Liver (tissue), 10 donors: ENCODE measurements at places on chromosomes 5 and 9. TPM values are rescaled to one million over a fixed set of nuclear protein-coding genes. Genes with fewer than 3 reads are reported as not detected.

DNA sequence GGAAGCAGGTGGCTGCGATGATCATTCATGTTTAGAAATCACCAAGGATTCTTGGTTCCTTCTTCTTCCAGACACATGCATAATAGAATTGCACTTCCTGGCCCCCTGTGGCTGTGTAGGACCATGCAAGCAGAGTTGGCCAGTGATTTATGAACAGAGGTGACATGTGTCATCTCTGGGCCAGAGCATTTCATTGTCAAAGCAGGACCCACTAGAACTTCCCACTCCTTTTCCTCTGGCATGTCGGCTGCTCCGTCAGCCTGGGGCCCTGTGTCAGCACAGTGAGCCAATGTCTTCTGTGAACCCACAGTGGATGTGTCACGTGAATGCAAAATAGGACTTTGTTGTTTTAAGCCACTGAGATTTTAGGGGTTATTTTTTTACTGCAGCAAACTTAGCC lies 59.2 kb downstream of the HSD17B3 start:
- H3K4me1 ChIP-seq: no peaks in the 10 kb centered on the region
- no peaks in the 10 kb centered on the region for H3K36me3 ChIP-seq
- no peak overlapping the region for H3K4me3 ChIP-seq
- no peak for DNase-seq
- no peak overlapping the region for H3K27ac ChIP-seq

DNA sequence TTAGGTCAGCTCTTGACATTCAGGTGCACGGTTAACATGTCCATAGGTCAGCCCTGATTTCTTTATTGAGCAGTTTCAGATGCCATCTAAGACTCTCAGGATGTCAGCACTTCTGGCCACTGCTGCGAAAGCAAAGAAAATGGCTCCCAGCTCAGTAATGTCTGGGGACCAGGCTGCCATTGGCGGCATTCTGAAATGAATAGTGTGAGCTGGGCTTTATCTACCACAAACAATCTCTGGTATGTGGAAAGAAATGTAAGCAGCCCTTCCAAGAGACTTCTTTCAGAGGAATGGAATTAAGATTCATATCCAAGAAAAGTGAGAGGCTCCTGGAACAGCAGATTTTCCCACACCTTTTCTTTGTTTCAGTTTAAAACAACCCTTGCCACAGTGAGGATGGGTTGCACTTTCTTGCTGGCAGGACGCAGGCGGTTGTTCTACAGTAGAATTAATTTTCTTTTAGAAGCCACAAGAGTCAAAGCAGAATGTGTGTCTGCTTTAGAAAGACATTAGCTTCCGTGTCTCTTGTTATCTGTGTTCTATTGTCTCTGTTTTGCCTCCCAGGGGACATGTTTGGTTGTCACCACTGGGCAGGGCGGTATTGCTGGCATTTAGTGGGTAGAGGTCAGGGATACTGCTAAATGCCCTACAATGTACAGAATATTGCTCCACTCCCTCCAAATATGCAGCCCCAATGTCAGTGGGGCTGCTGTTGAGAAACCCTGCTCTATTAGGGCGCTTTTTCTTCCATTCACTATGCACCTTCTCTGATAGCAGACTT lies 149.9 kb upstream of the ANKH start:
- H3K4me1 ChIP-seq: no peaks in the 10 kb centered on the region
- H3K27ac ChIP-seq: no peak overlapping the region
- no peak overlapping the region for H3K4me3 ChIP-seq

SYK gene
- 5.3 TPM for total RNA-seq

- peaks cover 50% of the 10 kb centered on the region for H3K4me1 ChIP-seq
- no peaks in the 10 kb centered on the region for H3K36me3 ChIP-seq
- H3K27me3 ChIP-seq: no peaks in the 10 kb centered on the region
- DNase-seq: no peak
These were observed 2.2 kb downstream of the TNIP1 start for GRCh38 chr5:151078490-151079262.

DNA sequence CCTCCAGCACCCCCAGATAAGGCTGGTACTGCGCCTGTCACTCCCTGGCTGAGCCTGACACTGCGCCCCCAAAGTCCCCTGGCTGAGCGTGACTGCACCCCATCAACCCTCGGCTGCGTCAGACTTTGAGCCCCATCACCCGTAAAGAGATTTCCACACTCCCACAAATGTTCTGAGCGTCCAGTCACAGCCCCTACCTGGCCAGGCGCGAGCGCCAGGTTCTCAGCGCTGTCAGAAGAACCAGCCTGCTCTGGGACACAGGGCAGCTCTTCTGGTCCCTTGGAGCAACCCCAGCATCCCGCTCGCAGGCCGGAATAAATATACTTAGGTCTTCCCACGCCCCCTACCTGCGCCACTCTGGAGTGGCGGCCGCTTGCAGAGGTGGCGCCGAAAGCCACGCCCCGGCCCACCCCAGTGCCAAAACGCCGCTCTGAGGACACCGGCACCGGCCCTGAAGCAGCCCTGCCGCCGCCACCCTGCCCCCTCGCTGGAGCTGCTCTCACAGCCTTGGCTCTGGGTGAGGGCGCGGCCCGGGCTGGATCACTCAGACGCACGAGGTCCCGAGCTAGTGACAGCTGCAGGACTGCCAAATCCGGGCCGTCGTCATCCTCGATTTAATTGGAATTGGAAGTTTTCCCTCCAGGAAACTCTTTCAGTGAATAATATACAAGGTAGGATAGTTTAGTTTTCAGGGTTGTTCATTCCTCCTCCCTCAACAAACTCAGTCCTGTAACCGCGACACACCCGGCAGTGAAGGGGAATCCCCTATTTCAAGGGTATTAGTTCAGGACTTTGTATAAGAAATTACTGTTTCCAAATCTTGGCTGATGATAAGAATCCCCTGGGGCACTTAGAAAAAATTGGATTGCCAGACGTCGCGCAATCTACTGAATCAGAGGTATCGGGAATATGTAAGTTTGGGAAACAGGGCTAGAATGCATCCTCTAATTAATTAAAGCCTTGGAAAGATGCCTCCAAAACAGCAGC lies 1.2 kb upstream of the CEMIP2 start:
- peak overlapping the region; percentile 79 for H3K27ac ChIP-seq
- H3K27me3 ChIP-seq: no peaks in the 10 kb centered on the region
- no peaks in the 10 kb centered on the region for H3K36me3 ChIP-seq
- H3K4me3 ChIP-seq: peak overlapping the region; percentile 55

PIP5KL1 gene
- total RNA-seq: 1.5 TPM

SKP2 gene
- total RNA-seq: 25.4 TPM

GRCh38 chr9:135082536-135082935 lies 4.9 kb upstream of the OLFM1 start:
- no peaks in the 10 kb centered on the region for H3K36me3 ChIP-seq
- H3K4me3 ChIP-seq: no peak overlapping the region
- peaks cover 7% of the 10 kb centered on the region for H3K4me1 ChIP-seq
- no peak overlapping the region for H3K27ac ChIP-seq
- peaks cover 4% of the 10 kb centered on the region for H3K27me3 ChIP-seq

DNA sequence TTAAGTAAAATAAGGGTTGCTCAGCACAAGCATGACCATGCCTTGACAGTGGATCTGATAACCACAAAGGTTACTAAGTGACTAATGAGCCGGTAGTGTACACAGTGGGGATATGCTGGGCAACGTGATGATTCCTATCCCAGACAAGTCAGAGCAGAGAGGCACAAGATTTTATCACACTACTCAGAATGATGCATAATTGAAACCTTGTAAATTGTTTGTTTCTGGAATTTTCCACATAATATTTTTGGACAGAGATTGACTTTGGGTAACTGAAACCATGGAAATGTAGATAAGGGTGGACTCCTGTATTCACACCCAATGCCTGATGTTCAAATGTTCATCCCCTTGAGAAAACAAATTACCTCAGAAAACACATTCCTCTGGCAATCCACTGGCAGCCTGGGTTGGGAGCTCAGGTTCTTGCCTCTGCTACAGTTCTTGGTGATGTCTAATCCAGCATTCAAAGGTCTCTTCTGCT lies 16.2 kb upstream of the ERAP1 start:
- H3K4me3 ChIP-seq: no peak overlapping the region
- no peak for DNase-seq
- no peak overlapping the region for H3K27ac ChIP-seq

SGCD gene
- total RNA-seq: 1.4 TPM

PCDHGA8 gene
- 0.14 TPM for total RNA-seq

ZNF300 gene
- 0.59 TPM for total RNA-seq

- H3K4me3 ChIP-seq: no peak overlapping the region
- no peaks in the 10 kb centered on the region for H3K36me3 ChIP-seq
- H3K27ac ChIP-seq: no peak overlapping the region
- no peaks in the 10 kb centered on the region for H3K27me3 ChIP-seq
These were observed 37.6 kb upstream of the KCNMB1 start for GRCh38 chr5:170426786-170427185.

PCDHA1 gene
- total RNA-seq: not detected

GRCh38 chr9:136858844-136859757 lies 7.0 kb downstream of the MAMDC4 start:
- H3K27ac ChIP-seq: peak overlapping the region; percentile 76
- no peak overlapping the region for H3K4me3 ChIP-seq
- H3K4me1 ChIP-seq: peaks cover 26% of the 10 kb centered on the region
- no peaks in the 10 kb centered on the region for H3K27me3 ChIP-seq
- peaks cover 11% of the 10 kb centered on the region for H3K36me3 ChIP-seq

DNA sequence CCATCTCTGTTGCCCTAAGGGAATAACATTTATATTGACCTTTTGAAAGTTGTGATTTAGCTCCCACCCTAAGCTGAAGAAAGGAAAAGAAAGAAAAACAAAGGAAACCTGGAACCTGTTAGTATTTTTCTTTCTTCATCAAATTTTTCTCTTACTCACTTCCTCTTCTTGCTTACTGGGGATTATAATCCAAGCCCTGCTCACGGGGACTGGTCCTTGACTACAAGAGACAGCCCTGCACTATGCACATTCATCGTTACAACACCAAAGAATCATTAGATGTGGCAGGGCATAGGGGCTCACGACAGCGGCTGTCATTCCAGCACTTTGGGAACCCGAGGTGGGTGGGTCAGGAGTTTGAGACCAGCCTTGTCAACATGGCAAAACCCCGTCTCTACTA lies 37.8 kb upstream of the LPAR1 start:
- no peak for DNase-seq
- H3K27me3 ChIP-seq: no peaks in the 10 kb centered on the region
- H3K4me1 ChIP-seq: no peaks in the 10 kb centered on the region
- H3K4me3 ChIP-seq: no peak overlapping the region

GRCh38 chr5:19122923-19123322 lies 865.1 kb downstream of the CDH18 start:
- no peak overlapping the region for H3K4me3 ChIP-seq
- H3K27me3 ChIP-seq: no peaks in the 10 kb centered on the region
- no peak overlapping the region for H3K27ac ChIP-seq

- H3K27ac ChIP-seq: no peak overlapping the region
- H3K36me3 ChIP-seq: no peaks in the 10 kb centered on the region
- no peak overlapping the region for H3K4me3 ChIP-seq
- no peaks in the 10 kb centered on the region for H3K27me3 ChIP-seq
- H3K4me1 ChIP-seq: no peaks in the 10 kb centered on the region
- DNase-seq: no peak
These were observed 12.5 kb upstream of the SMIM23 start for GRCh38 chr5:171773106-171773505.

DNA sequence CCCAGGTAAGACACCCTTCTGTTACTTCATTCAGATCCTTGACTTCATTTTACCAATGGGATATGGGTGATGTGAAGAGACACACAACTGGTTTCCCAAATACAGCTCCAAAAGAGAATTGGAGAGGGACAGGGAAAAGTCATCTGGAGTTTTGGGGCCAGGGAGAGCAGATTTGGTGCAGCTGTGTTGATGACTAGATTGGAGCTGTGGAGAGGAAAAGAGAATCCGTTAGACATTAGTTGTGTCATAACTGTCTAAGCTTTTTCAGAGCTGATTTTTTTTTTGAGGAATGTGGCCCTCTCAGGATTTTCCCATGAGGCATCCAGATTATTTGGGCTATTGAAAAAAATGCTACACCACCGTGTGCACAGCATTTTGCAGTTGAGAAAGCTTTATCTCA lies 423.4 kb downstream of the DMAC1 start:
- DNase-seq: no peak
- no peak overlapping the region for H3K27ac ChIP-seq
- no peaks in the 10 kb centered on the region for H3K27me3 ChIP-seq
- H3K36me3 ChIP-seq: no peaks in the 10 kb centered on the region

IFNB1 gene
- not detected for total RNA-seq

GRCh38 chr5:96790961-96791504 lies 16.7 kb downstream of the ERAP1 start:
- no peaks in the 10 kb centered on the region for H3K27me3 ChIP-seq
- H3K36me3 ChIP-seq: peaks cover 71% of the 10 kb centered on the region
- no peaks in the 10 kb centered on the region for H3K4me1 ChIP-seq
- no peak overlapping the region for H3K27ac ChIP-seq
- no peak overlapping the region for H3K4me3 ChIP-seq

DNA sequence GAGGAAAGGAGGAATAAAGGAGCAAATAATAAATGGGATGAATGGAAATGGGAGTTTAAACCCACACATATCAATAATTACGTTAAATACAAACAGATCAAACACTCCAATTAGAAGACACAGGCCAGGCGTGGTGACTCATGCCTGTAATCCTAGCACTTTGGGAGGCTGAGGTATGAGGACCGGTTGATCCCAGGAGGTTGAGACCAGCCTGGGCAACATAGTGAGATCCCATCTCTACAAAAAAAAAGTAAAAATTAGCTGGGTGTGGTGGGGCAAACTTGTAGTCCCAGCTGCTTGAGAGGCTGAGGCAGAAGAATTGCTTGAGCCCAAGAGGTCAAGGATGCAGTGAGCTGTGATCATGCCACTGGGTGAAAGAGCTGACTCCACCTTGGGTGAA lies 3.7 kb downstream of the BAAT start:
- peak overlapping the region; percentile 10 for H3K27ac ChIP-seq
- DNase-seq: no peak
- no peak overlapping the region for H3K4me3 ChIP-seq
- H3K4me1 ChIP-seq: peaks cover 30% of the 10 kb centered on the region
- no peaks in the 10 kb centered on the region for H3K36me3 ChIP-seq

C9orf152 gene
- 0.08 TPM for total RNA-seq

- H3K27me3 ChIP-seq: no peaks in the 10 kb centered on the region
- H3K4me1 ChIP-seq: no peaks in the 10 kb centered on the region
- H3K4me3 ChIP-seq: no peak overlapping the region
- H3K36me3 ChIP-seq: peaks cover 14% of the 10 kb centered on the region
These were observed 207.9 kb downstream of the CNTLN start for GRCh38 chr9:17342696-17343095.

GRCh38 chr5:31809050-31809870 lies 170.3 kb downstream of the PDZD2 start:
- DNase-seq: peak; percentile 43
- H3K4me3 ChIP-seq: no peak overlapping the region
- no peak overlapping the region for H3K27ac ChIP-seq
- peaks cover 4% of the 10 kb centered on the region for H3K27me3 ChIP-seq

DNA sequence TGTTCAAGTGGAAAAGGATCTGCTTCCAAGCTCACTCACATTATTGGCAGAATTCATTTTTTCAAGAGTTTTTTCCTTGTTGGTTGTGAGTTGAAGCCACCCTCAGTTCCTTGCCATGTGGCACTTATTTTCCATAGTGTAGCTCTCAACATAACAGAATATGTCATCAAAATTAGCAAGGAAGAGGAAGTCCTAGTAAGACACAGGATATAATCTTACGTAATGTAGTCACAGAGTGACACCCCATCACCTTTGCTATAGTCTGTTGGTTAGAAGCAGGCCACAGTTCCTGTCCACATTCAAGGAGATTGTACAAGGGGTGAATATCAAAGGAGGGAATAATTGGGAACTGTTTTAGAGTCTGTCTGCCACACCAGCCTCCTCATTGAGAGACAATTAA lies 15.7 kb downstream of the IRGM start:
- no peak for DNase-seq
- no peaks in the 10 kb centered on the region for H3K4me1 ChIP-seq
- H3K4me3 ChIP-seq: no peak overlapping the region

SPINK7 gene
- not detected for total RNA-seq

- H3K36me3 ChIP-seq: no peaks in the 10 kb centered on the region
- H3K27ac ChIP-seq: no peak overlapping the region
- H3K4me3 ChIP-seq: no peak overlapping the region
- no peak for DNase-seq
These were observed 59.0 kb downstream of the USP20 start for GRCh38 chr9:129894120-129894823.
